ENCODE measurements at places on chromosomes 2 and 18.

DNA sequence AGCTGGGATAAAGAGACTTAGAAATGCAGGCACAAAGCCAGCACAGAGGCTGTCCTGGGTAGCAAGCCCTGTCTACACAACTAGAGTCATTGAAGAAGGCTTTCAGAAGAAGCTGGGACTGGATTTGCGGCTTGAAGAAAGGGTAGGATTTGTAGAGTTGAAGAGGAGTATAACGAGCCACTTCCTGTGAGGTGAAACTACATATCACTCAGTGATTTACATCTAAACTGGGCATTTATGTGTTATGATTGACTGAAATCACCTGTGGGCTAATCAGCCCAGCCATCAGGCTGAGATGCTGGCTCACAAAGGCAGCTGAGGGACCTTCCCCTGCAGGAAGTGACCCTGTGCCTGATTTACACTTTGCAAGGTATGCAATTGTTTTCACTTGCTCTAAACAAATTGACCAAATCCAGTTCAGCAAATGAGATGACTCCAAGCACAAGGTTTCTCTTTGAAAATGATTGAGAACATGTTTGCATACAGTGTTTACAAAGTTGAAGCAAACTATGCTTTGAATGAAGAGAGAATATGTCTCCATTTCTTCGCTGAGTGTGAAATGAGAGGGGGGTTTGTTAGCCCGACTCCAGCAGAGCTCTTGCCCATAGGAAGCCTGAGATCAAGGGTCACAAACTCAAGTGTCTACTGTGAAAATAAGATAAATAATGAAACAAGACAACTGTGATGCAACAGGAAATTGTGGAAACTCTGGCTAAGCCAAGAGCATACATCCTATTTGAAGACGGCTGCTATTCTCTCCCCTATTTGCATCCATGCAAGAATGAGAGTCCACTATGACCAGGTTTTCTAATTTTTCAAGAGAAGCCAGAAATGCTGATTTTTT, 69.3 kb upstream of the HK2 start:
- DNase-seq = no peak

DNA sequence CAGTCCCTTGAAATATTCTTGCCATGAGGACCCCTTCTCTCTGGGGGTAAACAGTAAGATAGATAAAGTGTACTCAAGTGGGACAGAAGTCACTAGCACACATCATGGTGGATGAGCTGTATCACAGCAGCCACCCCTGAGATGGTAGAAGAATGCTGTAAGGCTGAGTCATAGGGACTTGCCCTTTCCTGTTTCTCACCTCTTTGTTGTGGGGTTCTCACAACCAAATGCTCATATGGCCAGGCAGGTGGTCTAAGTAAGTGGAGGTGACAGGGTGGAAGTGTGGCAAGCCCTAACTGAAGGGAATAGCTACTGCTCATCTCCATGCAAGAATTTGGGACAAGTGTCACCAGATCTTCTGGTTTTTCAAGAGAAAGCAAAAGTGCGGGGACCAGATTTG, 202.7 kb upstream of the SLC14A2 start:
- no peak for DNase-seq

GRCh38 chr2:197620133-197620532, 55.3 kb downstream of the RFTN2 start:
- no peak for DNase-seq

- DNase-seq = no peak
These were observed 995.6 kb upstream of the SLC39A10 start for GRCh38 chr2:194661431-194661830.

DNA sequence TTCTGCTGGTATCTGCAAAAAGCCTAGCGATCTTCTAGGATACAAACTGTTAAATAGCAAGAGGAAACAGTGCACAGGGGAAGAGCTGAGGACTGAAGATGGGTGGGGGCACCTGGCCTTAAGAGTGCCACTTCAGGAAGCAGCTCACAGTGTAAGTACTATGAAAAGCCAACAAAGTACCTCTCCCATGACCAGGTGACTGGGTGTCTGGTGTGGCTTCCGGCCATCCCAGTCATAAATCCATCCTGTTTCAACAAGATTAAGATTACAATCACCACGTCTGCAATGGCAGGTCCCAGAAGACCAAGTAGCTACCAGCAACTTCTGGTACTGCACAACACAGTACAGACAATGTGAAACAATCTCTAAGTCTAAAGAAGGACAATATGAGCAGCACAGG, 15.9 kb downstream of the ERFE start:
- DNase-seq = no peak

DNA sequence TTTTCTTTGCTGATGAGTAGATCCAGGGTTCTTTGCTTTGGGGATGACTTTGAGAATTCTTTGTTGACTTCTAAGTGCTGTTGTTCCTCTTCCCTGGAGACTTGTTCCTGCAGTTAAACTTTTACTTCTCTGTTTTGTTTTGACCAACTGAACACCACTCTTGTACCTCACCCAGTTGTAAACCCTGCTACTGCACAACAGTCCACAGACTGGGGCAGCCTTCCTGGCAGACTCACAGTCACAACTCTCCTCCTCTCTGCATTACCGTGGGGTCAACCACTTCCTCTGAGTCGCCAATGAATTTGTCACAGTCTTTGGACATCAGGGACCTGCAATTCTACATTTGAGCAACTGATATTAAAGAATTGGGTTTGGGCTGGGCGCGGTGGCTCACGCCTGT, 3.8 kb upstream of the SLC8A1 start:
- DNase-seq = no peak

DNA sequence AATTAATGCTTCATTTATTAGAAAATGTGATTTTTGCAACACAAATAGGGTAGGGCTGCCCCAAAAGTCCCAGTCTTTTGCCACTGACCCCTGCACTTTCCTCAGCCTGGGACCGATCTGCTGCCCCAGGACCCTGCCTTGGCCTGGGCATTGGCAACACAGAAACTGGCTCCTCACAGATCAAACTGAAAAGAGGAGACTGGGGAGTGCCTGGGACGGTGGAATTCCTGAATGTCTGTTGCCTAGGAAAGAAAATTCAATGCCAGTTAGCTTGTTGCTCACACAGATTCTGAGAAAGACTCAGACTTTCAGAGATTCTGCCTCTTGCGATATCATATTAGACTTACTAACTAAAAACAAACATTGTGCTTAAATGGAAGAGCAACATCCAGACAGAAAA, 211.2 kb downstream of the VAPA start:
- DNase-seq = no peak

DNA sequence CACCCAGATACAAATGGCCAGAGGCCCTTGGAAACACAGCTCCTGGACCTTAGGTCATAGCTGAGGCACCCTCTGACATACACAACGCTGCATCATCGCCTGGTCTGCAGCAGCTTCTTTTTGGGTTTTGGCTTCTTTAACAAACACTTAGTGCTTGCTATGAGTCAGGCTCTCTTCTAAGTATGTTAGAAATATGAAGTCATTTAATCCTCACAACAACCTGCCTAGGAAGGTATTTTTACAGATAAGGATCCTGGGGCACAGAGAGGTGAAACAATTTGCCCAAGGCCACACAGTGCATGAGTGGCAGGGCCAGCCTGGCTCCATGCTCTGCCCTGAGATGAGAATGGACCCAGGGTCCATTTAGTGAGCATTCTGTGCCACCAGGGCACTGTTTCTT, 96.6 kb downstream of the TMEM17 start:
- no peak for DNase-seq

DNA sequence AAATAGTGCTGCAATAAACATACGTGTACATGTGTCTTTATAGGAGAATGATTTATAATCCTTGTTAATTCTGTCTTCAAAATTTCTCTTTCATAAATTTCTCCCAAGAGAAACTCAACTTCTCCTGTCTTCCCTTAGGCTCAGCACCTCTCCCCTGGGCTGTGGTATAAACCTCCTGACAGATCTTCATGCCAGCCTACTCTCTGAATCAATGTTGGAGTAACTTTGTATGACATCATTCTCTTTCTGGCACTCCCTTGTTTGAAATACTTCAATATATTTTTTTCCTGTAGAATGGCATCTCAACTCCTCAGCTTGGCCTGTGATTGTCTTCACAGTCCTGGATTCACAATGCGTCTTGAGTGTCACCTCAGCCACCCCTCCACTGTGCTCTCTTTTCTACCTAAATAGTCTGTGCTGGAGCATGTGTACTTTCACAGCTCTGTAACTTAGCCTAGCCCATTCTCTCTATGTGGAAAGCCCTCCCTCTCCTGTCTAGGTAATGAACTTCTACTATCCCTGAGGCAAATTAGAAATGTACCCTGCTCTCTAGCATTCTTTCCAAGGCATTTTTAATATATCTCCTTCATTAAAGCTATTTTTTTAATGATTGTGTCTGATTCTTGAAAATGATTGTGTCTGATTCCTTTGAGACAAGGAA, 649.9 kb upstream of the FANCL start:
- DNase-seq = no peak

DNA sequence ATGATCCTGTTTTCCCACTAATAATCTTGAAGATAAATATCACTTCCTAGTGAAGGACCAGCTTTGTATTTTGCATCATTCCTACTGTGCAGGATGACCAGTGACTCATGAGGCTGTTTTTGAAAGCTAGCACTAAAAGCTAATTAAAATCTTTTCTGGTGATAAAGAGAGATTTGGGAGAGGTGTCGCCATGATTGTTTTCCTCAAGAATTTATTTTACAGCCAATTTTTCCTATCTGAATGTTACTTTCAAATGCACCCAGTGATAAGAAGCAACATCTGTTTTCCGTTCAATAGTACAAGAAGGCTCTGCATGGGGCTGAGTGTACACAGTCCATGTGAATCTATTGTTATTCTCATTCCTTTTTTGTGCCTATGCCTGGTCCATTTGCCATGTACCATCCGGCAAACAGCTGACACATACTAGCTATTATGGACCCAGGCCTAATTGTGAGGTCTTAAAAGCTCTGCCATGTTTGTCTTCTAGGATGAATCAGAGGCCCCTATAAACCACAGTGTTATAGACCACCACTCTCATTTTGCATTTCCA, 28.4 kb downstream of the MEIS1 start:
- DNase-seq = no peak

GRCh38 chr2:233208382-233209116, 42.9 kb upstream of the ATG16L1 start:
- no peak for DNase-seq
